ENCODE measurements at places on chromosomes 6 and 20.

- DNase-seq = no peak
Measured at GRCh38 chr6:6283746-6284145, 36.7 kb downstream of the F13A1 start.

- DNase-seq = no peak
Measured at GRCh38 chr6:146997062-146997461, 207.2 kb upstream of the STXBP5 start.

GRCh38 chr20:1491281-1491840 is at the start of gene SIRPB2:
TSS of gene SIRPB2 (minus strand) at chr20:1491420. CDS start at chr20:1491359, 61 bp downstream.
- DNase-seq = no peak

DNA sequence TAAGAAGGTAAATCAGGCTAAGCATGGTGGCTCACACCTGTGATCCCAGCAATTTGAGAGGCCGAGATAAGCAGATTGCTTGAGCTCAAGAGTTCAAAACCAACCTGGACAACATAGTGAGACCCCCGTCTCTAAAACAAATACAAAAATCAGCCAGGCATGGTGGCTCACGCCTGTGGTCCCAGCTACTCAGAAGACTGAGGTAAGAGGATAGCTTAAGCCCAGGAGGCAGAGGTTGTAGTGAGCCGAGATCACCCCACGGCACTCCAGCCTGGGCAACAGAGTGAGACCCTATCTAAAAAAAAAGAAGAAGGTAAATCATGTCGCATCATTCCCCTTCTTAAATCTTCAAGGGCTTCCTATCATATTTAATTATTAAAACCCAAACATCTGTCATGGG is 39.0 kb upstream of the PRND start:
- DNase-seq = no peak

DNA sequence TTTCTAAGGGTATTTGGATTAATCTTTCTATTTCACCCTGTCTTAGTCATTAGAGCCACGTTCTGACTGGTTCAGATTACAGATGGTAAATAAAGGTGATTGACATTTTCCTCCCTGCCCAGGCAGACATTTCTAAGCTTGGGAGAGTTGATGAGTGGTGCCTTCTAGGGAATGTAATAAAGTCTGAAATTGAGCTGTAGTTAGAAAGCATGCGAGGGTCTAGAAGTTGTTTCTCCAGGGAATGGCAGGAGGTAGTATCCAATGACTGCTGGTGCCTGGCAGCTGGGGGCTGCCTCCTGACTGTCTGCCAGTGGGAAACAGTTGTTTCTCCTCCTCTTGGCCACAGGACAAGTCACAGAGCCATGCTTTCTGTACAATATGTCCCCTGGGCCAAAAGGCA is 14.6 kb downstream of the EDN3 start:
- no peak for DNase-seq

GRCh38 chr6:37653933-37654565 is 43.6 kb downstream of the MDGA1 start:
- no peak for DNase-seq

GRCh38 chr6:100665041-100665380 is 200.3 kb upstream of the SIM1 start:
- no peak for DNase-seq

GRCh38 chr6:127606131-127606562 is 29.2 kb downstream of the C6orf58 start:
- DNase-seq = no peak

GRCh38 chr6:54099225-54099624 is 12.0 kb upstream of the MLIP start:
- DNase-seq = no peak

Measured in NCI-H1930 (cell line).